ENCODE measurements at places on chromosomes 4 and X. TPM values are rescaled to one million over a fixed set of nuclear protein-coding genes. Genes with fewer than 3 reads are reported as not detected.

VSIG1 gene
- polyA plus RNA-seq = not detected

PCYT1B gene
- 0.26 TPM for polyA plus RNA-seq

NXF2 gene
- not detected for polyA plus RNA-seq

CTSO gene
- 22.9 TPM for polyA plus RNA-seq

DUSP9 gene
- polyA plus RNA-seq = 81.4 TPM

ZNF732 gene
- not detected for polyA plus RNA-seq

TBC1D8B gene
- 3.5 TPM for polyA plus RNA-seq

GRCh38 chr4:87049508-87049907 lies 114.7 kb downstream of the AFF1 start:
- no peak for DNase-seq

DNA sequence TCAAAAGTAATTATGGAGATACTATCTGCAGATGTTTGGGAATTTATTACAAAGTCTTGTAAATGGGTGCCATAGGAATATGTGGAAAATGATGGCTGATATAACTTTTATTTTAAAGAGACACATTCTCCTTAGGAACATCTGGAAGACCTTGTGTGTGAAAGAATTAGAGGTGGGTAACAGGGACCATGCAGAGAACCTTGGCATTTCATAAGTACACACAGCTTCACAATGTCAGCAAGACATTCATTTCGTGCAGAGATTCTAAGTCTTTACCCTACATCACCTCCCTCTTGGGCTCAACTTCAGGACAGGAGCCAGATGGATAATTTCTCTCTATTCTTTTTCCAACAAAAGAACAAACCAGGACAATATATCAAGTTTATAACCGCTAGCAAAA lies 458.1 kb upstream of the INTU start:
- peak; percentile 46 for DNase-seq

- peak; percentile 74 for DNase-seq
Measured at GRCh38 chrX:136251041-136251991, at the start of gene MAP7D3. TSS of gene MAP7D3 (minus strand) at chrX:136251400. CDS start at chrX:136251358, 42 bp downstream.

GRCh38 chrX:104172121-104172520 lies 5.9 kb downstream of the FAM199X start:
- DNase-seq = peak; percentile 36

GRCh38 chr4:2341911-2342652 lies 76.4 kb downstream of the ZFYVE28 start:
- no peak for DNase-seq

DNA sequence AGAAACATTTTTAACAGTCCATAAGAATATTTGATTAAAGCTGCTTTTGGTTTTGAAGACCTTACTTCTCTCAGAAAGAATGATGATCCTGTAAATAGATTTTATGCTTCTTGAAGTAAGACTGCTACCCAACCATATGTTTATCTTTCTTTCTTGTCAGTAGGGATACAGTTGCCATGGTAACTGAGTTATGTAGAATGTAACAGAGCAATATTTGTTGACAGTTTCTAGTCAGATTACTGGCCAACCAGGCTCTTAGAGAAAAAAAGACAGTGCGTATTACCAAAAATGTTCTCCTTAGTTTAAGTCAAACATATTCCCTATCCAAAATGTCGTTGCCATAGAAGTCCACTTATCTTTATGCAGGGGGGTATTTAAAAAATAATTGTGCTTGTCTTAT lies 456.8 kb downstream of the PRR32 start:
- no peak for DNase-seq

DNA sequence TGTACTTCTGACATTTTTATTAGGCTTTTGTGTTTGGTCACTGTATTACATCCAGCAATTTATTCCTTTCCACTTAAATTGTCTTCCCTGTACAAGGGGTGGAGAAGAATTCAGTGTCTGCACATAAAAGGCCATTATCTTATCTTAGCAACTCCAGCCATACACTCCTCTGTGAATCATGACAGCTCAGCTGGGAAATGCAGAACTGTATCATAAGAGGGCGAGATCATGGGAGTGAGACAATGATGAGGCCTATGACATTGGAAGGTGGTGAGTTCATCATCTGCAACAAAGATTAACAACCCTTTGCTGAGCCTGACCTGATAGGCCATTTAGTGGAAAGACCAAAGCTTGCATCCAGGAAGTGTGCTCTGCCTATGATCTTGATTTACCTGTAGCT lies 33.3 kb downstream of the SLIT2 start:
- no peak for DNase-seq

DNA sequence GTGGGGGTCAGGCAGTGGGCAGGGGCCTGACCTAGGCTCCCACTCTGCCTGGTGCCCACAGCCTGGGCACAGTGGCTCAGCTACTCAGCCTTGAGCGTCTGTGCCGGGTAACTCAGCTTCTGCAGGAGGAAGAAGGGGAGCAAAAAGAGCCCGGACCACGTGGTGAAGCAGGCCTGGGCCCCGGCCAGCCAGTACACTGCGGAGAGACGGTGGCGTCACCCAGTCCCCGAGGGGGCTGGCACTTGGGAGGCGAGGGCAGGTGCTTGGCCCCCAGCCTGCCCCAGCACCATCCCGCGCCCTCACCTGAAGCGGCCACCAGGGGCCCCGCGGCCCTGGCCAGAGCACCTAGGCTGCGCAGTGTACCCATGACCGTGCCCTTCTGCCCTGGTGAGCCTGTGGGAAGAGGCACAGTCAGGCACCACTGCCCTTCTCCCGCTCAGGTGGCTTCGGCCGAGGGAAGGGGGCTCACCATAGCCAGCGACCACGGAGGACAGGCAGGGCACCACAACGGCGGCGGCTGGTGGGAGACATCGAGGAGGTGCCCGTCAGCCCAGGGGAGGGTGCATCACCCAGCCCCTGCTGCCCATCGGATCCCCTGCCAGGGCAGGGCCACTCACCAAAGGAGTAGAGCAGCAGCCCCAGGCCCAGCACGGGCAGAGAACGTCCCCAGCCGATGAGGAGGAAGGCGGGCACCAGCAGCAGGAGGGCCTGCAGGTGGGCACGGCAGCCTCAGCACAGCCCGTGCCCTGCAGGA lies 32.3 kb downstream of the NOP14 start:
- DNase-seq = no peak

GRCh38 chrX:29535212-29536162 lies 679.9 kb upstream of the MAGEB2 start:
- no peak for DNase-seq

- no peak for DNase-seq
Measured at GRCh38 chr4:96558466-96558865, 718.6 kb downstream of the PDHA2 start.

DNA sequence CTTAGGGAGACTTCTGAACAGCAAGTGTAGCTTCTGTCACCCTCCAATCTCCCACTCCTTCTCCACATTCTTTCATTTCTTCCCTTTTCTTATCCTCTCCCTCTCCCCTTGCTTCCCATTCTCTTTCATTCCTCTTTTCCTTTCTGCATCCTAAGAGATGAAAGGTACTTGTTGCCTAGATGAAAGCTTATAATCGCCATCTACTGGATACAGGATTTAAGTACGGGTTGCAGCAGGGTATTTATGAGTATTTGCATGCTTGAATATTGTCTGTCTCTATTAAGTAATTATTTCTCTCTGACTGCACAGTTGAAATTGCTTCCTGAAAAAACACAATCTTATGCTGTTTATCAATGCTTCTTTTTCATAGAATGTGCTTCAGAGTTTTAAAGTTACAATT lies 174.0 kb upstream of the TENT5D start:
- DNase-seq = no peak

GRCh38 chr4:109886303-109886702 lies 26.4 kb upstream of the EGF start:
- no peak for DNase-seq

DNA sequence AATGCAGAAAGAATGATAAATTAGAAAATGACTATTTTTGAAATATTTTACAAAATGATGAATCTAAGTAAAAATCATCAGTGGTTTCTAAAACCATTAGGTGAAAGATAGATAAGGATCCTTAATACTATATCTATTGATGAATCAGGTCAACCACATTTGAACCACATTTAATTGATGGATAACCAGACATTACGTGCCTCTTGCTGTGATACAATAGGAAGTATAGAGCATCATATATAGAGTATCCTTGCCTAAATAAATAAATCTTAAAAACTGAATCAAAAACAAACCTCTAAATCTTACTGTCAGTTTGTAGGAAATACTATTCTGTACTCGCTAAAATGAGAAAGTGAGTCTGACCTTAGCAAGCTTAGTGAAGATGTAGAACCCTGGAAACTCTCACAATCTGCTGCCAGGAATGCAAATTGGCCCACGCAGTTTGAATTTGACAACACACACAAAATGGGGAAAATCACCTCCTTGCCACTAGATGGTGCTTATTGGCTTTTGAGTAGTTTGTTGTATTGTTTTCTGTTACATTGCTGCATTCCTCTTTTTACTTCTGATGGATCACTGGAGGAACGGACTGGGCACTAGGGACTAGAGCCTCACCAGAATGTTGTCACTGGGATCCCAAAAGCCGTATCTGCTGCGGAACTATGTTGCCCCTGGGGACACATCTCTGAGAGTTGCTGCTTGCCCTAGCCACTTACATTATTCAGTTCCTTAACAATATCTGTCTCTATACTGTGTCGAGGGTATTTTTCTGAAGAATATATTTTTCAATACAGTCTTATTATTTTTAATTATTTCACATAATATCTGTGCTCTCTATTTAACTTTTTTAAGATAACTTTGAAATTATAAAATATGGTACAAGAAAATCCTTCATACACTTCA lies 25.4 kb upstream of the SLAIN2 start:
- DNase-seq = no peak

- DNase-seq = no peak
Measured at GRCh38 chr4:165631208-165631894, 241.7 kb upstream of the TLL1 start.

DNA sequence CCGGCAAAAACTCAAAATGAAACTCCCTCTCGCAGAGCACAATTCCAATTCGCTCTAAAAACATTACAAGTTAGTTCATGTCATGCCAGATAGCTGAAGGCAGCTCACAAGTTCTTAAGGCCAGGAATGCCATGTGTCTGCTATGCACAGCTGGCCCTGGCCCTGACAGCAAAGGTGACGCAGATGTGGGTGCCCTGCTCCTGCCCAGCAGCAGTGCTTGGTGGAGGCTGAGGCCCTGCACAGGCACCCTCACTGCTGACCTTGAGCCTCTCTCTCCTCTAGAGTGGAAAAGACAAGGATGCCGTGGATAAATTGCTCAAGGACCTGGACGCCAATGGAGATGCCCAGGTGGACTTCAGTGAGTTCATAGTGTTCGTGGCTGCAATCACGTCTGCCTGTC lies 2.9 kb downstream of the S100P start:
- DNase-seq = no peak

GRCh38 chr4:41124916-41125548 lies 89.3 kb downstream of the APBB2 start:
- no peak for DNase-seq

- no peak for DNase-seq
Measured at GRCh38 chr4:15414551-15415091, 13.2 kb upstream of the C1QTNF7 start.

DNA sequence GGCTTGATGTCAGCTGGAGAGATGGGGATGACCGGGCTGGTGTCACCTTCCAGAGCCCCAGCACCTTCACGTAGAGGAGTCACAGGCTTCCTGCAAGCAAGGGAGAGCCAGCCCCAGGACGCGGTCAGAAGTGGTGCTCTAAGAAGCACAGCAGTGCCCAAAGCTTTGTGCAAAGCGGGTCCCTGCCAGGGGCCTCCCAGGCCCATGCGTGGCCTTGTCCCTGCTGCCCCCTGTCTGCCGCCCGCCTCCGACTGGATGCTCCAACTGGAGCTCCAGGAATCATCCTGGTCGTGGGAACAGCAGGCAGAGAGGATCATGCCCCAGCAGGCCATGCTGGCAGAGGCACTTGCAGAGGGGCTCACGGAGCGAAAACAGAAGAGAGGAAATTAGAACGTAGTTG lies 40.1 kb upstream of the LRPAP1 start:
- DNase-seq = no peak

DNA sequence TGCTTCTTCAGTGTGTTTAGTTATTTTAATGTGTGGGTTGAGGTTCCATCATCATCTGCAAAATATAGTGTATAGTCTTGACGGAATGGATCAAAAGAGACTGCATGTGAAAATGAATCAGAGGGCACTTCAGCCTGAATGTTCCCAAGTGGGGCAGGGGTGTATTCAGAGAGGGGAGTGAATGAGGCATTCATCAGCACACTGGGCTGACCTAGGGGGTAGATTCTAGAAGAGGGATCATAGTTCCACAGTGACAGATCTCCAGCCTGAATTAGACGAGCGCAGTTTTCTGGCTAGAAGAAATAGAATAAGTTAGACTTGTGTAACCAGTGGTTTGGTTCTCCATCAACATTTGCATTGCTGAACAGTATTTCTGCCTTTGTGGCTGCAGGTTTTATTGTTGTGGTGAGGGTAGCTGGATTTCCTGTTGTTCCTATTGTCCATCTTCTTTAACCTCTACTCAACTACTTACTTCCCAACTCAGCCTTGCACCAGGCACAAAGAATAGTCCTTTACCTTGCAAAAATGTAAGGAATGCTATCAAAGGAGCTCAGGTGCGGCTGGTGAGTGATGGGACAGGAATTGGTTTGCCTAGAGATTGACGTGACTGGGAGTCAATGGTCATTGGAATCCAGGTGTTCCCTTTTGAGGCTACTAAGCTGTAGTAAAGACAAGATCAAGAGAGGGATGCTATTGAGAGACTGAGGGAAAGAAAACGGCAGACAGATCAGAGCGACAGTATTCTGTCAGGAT lies 50.9 kb downstream of the NAP1L5 start:
- no peak for DNase-seq

GRCh38 chr4:19694812-19695211 lies 556.9 kb upstream of the SLIT2 start:
- peak; percentile 30 for DNase-seq

DNA sequence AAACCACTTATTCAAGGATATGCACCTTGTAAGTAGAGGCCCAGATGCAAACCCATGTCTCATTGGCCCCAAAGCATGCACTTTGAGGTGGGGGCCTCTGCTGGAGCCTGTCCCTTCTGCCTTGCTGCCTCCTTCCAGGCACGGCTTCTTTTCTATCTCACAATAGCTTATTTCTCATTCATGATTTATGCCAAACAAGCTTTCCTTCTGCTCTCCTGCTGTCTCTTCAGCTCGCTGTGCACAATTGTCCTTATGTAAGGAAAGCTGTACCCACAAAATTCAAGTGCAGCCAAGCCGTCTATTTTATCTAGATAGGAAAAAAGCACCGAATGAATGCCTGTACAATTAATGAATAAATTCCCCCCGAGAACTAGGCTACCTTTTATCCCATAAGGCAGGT lies 124.8 kb upstream of the PACRGL start:
- DNase-seq = no peak

DNA sequence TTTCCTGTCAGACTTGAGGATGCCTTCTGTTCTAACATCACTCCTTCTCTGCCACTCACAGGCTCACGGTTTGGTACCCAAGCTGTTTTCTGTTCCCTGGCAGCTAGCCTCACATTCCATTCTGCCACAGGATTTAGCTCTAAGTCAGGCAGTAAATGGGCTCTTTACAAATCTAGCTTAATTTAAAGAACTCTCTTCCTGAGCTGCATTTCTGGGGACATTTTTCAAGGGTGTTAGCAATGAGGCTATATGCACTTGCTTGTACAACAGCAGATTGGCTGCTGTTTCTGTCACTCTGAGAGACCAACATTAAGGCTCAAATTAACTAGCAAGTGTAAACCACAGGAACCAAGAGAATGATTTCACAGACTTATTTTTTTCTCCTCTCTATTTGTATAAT lies 337.8 kb upstream of the NOCT start:
- DNase-seq = no peak

All from kidney (tissue), 22 donors.